ENCODE measurements at places on chromosomes 13 and 19.

DNA sequence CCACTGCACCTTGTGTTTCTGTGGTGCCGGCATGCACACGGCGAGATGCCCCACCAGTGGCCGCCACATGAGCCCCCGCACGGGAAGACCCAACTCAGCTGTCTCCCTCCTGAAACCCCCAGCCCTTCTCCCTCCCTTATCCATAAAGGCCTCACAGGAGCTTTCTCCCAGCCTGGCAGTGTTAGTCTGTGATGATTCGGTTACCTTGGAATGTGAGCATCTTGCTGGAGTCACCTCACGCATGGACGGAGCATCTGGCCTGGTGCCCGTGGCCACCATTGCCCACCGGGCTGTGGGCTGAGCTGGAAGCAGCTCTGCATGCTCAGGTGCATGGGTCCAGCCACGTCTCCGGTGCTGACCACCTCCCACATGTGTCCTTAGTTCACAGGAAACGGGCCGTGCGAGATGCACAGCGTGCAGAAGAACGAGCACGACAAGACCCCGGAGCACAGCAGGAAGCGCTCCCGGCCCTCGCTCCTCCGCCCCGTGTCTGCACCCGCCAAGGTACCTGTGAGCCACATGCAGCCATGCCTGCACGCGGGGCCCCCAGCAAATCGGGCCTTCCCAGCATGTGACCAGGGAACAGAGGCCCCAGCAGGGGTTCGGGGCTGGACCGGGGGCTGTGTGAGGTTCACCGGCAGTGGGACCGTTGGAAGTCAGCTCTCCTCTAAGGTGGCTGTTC, 22.0 kb downstream of the SIN3B start:
- peak; percentile 77 for DNase-seq

DNA sequence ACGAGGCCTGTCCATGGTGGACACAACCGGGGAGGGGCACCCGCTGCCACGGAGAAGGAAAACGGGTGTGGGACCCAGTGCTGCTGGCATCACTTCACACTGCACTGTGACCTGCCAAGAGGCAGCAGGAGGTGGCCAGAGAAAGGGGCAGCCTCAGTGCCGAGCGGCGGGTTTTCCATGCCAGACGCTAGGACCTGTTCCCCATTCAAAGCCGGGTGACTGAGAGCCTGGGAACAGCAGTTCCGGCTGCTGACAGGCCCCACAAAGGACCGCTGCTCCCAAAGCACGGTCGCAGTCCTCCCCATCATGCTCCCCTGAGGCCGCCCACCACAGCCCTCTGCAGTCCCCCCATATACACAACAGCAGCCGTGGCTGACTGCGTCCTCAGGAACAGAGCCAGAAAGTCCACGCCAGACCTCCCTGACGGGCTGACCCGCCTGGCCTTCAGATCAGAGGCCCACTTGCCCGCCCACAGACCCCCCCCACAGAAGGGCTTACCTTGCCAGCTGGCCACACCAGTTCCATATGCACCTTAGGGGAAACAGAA, 5.4 kb downstream of the AKAP8 start:
- DNase-seq, result no peak

DNA sequence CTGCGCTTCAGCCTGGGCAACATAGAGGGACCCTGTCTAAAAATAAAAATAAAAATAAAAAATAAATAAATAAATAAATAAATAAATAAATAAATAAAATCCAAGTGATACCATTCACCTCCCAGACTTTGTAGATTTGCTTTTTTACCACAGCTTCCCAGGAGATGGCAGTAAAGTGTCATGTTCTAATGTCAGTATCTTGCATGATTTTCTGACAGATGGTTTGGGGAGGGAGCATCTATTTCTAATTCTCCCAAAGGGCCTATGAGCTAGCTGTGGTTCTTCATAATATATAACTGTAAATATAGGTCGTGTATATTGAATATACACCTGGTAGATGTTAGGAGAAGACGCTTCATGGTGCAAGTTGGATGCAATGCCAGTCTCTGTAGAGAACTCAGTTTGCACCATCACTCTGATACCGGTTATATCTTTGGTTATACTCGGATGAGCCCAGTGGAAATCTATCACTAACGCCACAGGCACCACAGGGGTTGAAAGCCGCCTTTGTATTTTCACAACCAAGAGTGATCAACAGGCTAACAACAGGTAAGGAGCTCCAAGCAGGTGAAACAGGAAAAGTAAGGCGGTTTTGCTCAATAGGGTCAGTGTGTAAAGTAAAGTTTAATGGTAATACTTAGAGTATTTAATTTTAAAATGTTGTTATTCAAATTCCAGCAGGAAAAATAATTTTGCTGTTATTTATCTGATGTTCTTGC, 13.9 kb downstream of the APLP1 start:
- peak; percentile 75 for DNase-seq

DNA sequence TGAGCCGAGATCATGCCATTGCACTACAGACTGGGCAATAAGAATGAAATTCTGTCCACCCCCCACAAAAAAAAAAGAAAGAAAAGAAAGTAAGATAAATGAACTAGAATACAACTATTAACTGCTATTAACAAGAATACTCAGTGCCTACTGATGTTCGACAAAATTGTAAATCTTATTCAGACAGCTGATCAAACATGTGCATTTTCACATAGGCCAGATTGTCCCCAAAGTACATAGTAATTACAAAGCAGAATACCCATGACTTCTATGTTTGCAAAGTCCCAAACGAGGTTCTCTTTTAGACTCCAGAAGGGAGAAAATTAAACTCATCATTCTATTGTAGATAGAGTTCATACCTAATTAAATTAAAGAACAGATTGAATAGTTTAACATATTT, 113.4 kb downstream of the UFM1 start:
- no peak for DNase-seq

DNA sequence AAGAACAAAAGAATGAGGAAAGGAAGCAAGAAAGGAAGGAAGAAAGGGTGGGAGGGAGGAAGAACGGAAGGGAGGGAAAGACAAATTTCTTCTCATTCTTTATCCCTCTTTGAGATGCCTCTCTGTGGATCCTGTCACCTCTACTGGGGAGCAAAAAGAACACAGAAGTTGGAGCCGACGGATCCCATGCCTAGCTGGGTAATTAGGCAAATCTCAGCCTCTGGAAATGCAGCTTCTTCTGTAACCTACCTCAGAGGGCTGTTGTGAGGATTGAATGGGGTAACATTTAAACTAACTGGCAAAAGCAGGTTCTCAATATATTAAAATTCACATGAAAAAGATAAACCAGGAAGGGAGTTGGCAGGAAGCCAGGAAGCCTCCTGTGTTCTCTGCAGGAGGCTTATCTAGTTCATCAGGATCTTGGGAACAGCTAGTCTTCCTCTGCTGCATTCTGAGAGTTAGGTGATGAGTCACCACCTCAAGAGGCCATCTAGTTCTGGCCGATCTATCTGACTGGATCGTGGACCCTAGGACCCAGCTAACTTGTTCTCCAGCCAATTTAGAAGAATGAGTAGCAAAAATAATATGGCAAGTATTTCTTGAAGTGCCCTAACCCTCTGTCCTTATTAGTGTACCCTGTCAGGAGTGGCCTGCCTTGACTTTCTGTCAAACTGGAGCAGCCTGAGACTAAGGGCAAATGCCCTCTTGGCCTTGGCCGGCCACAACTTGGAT, 15.2 kb upstream of the CPB2 start:
- peak; percentile 56 for DNase-seq

DNA sequence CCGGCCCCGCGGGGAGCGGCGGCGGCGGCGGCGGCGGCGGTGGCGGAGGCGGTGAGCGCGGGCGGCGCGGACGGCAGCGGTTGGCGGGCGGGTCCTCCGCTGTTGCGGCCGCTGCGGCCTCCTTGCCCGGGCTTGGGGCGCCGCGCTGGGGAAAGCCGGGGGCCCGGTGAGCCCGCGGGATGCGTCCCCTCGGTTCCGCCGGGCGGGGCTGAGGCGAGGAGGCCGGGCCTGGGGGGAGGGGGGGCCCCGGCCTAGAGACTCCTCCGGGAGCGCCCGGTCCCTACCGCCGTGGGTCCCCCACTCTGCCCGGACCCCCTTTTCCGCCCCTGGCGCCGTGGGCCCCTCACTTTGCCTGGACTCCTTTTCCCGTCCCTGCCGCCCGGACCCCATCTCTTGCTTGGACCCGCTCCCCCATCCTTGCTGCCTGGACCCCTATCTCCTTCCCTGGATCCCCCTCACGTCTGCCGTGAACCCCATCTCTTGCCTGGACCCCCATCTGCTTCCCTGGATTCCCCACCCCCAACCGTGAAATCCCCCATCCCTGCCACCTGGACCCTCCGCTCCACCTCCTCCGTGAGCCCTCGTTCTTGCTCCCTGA, 28.6 kb upstream of the NDUFS7 start:
- DNase-seq, result no peak

GRCh38 chr13:108322206-108322824, 52.8 kb downstream of the TNFSF13B start:
- peak; percentile 25 for DNase-seq

GRCh38 chr19:47729468-47729798, 15.9 kb upstream of the NOP53 start:
- DNase-seq, result peak; percentile 96

GRCh38 chr19:55495646-55496349, 7.6 kb downstream of the SSC5D start:
- DNase-seq, result peak; percentile 38

DNA sequence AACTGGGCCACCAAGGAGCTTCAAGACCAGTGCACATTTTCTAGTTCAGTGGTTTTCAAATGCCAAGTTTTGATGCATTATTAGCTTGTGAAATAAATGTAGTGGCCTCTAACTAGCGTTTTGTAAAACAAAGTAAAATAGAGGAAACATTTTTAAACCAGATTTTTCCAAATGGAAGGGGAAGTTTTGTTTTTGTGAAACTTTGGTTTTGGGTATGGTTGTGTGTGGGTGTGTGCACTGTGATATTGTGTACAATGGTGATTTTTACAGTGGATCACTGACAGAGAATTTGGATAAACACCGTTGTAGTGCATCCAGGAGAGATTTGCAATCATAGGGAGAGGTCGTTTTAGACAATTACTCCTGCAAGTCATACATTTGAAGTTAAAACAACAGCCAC, 108.9 kb downstream of the SLC7A1 start:
- no peak for DNase-seq

- no peak for DNase-seq
Observed at GRCh38 chr13:39052944-39053343, 14.7 kb downstream of the NHLRC3 start.

DNA sequence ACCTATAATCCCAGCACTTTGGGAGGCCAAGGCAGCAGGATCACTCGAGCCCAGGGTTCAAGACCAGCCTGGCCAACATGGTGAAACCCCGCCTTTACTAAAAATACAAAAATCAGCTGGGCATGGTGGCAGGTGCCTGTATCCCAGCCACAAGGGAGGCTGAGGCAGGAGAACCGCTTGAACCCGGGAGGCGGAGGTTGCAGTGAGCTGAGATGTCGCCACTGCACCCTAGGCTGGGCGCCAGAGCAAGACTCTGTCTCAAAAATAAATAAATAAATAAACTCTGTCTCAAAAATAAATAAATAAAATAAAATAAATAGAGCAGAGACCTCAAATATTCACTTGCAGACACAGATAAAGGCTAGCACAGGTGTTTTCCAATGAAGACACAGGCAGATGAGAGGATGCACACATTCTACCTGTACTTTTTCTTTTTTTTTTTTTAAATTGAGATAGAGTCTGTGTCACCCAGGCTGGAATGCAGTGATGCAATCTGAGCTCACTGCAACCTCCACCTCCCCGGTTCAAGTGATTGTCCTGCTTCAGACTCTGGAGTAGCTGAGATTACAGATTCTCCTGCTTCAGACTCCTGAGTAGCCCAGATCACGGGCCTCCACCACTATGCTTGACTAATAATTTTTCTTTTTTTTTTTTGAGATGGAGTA, 2.7 kb upstream of the RPS16 start:
- peak; percentile 67 for DNase-seq

DNA sequence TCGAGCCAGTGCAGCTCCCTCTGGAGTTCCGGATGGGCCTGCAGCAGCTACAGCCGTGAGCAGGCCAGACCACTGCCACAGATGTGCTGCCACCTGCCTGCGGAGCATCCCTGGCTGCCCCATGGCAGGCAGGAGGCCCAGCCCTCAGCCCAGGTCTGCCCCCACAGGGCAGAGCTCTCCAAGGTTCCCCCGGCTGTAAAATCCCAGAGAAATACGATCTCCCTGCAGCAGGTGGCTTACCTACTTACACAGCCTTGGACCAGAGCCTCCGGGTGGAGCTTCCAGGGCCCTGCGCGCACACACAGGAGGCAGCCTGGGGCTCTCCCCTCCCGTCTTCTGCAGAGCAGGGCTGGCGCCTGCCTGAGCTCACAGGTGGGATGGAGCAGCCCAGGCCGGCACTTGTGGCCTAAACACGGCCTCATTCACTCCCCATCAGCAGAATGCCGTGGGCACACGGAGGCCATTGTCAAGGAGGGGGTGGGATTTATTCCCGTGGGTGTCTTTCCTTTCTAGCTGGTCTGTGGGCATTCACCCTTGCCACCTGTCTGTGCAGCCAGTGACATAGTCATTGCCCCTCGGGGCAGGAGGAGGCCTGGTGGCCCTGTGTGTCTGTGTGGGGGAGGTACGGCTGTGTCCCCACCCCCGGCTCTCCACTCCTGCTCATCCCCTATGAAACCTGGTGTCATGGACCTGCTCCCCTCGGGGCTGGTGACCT, 118.0 kb downstream of the KDM4B start:
- no peak for DNase-seq

GRCh38 chr19:21328885-21329605, at the start of gene ZNF708:
Gene ZNF708 (minus strand): TSS chr19:21329410. CDS start chr19:21329212, 198 bp downstream.
- peak; percentile 95 for DNase-seq

DNA sequence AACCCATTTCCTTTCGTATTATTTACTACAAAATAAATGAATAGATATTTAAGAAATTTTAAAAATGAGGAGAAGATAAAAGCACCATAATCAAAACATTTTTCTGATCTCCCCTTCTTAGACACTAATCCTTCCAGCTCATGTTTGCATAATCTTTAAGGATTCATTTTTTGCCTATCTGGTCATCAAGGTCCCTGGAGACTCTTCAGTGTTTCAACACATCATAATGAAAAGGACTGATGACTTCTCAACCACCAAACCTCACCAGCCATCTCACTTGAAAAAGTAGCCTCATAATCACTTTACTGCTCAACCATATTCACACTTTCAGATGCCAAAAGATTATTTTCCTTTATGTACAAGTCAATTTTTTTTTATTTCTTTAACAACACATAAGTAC, 80.1 kb downstream of the DCLK1 start:
- DNase-seq, result no peak

- DNase-seq, result peak; percentile 28
Observed at GRCh38 chr13:94660695-94661326, 51.5 kb downstream of the SOX21 start.

- DNase-seq, result no peak
Observed at GRCh38 chr13:112114391-112114790, 47.4 kb downstream of the SOX1 start.

Measured in EL (cell line).